AG09319 (cell line): ENCODE measurements at places on chromosomes 3 and 15.
A peak's percentile ranks its signal among the peaks of the same experiment; 100 is the strongest.

- no peak for DNase-seq
Measured at GRCh38 chr15:69313432-69314000, 14.8 kb downstream of the PAQR5 start.

DNA sequence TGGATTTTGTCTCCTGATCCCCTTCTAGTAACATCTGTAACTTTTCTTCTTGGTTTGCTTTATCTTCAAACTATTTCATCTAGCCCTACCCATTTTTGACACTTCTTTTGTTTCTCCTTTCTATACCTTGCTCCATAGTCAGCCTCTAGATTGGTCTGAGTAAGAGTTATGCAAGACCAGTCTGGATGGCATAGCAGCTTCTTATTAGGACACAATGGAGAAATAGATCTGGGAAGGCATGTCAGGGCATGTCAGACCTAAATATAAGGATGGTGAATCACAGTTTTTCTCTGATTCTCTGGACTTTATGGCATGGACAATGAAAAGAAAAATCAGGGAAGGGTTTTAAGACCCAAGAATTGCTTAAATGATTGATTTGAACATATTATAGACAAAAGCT, 452.5 kb downstream of the RAP2B start:
- DNase-seq: peak; percentile 53

GRCh38 chr15:79615754-79616153, 183.6 kb downstream of the MINAR1 start:
- DNase-seq: no peak

- no peak for DNase-seq
Measured at GRCh38 chr3:78906245-78906644, 861.6 kb downstream of the ROBO1 start.

- DNase-seq: no peak
Measured at GRCh38 chr3:150515210-150515609, 31.1 kb downstream of the SERP1 start.

DNA sequence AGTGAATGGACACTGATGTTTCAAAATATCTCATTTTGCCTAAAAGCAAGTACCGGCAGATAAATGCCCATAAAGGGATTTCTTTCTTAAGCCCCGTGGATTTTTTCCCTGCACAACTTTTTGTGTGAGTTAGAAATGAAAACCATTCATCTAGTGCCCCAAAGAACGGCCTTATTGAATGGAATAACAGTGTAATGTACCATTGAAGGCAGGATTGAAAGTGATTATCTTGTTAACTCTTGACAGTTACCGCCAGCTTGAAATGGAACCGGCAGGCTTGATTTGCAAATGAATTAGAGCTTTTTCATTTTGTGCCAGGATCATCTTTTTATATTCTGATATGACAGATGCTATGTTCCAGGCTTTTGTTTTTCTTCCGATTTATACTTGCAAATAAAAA, 162.2 kb downstream of the RSRC1 start:
- no peak for DNase-seq

GRCh38 chr3:129383292-129383860, 45.1 kb downstream of the EFCAB12 start:
- DNase-seq: peak; percentile 11

- DNase-seq: no peak
Measured at GRCh38 chr3:43194069-43194468, 88.2 kb upstream of the POMGNT2 start.

GRCh38 chr3:12893247-12893646, 51.9 kb upstream of the RPL32 start:
- DNase-seq: no peak

- no peak for DNase-seq
Measured at GRCh38 chr3:112477891-112478290, 21.4 kb downstream of the BTLA start.

GRCh38 chr3:43041517-43041916, 62.4 kb downstream of the GASK1A start:
- no peak for DNase-seq

GRCh38 chr3:97010881-97011657, 196.7 kb downstream of the EPHA6 start:
- DNase-seq: no peak

DNA sequence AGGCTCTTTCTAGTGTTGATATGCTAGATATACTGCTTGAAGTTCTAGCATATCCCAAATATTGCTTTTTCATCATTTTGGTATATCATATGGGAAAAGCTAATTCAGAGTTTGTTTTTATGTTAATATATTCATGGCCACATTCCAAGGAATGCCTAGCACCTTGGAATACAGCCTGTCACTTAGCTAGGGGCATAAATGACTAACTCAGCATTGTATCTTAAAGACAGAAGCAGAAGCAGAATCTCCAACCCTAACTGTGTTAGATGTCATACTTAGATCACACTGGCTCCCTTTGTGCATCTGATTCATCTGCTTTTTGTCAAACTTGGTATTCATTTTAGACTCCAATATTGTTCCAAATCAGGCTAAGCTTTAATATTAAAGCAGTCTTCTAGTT, 130.8 kb upstream of the TSPAN3 start:
- no peak for DNase-seq

DNA sequence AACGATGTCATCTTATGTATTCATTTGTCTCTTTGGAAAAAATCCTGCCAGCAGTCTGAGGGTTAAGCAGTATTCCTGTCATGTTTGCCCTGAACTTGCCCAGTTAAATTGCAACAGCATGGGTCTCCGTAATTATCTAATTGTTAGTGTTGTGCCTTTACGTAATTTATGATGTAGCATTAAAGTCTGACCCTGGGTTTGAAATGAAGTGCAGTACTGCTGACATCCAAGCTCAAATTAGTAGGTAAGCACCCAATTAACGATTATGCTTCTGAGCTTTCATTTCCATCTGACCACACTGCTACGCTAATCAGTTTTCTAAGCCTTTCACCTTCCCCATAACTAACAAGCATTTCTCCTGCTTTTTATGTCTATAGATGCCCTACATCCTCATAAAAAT, 241.8 kb downstream of the ARRDC4 start:
- no peak for DNase-seq

DNA sequence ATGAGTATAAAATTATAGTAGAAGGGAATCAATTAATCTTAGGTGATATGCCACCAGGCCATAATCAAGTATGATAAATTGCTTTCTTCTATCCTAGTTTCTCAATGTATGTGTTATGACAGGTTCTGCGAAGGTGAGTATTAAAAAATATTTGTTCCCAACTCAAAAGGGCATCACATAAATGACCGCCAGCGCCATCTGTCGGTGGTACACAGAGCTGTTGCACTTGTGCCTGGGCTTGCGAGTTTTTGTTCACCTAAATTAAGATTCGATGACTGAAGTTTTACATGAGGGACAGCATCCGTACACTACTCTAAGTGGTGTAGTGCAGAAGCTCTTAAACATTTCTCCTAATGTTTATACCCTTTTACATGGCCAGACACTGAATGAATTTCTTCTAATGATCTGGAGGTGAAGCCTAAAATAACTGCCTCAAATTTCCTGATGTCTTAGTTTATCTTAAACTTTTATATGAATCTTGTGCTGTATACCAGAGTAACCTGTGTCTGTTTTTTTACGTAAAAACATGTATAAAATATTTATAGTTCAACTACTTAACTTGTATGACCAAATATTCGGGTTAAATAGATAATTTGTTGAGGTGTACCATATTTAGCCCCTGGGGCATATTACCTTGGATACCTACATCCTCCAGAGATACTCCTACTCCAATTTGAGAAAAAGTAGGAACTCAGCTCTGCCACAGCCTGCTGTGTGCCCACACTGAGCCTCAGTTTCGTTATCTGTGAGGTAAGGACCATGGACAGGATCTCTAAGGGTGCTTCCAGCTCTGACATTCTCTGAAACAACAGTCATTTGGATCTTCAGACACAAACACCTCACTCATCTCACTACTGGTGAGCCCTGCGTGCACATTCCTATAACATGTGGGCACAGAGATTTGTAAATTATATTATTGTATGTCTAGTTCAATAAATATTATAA, 365.6 kb downstream of the MAGI1 start:
- peak; percentile 10 for DNase-seq

- DNase-seq: peak; percentile 11
Measured at GRCh38 chr3:3200632-3201212, 21.2 kb upstream of the CRBN start.

DNA sequence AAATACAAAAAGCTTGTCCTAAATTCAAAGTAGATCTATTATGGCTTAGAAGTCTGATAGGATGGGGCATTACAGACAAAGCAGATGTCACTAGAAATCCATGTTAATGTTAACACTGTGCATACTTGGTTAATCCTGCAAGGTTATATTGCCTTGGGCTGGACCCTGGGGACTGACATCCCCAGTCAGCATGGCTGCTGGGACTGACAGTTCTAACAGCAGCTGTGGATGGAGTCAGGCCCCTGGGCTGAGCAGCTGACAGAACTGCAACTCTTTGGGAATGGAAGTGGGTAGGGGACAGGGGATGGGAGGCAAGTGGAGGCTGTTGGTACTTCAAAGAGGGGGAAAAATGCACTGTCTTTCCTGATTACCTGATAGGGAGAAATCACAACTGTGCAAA, 7.5 kb downstream of the P2RY1 start:
- no peak for DNase-seq

DNA sequence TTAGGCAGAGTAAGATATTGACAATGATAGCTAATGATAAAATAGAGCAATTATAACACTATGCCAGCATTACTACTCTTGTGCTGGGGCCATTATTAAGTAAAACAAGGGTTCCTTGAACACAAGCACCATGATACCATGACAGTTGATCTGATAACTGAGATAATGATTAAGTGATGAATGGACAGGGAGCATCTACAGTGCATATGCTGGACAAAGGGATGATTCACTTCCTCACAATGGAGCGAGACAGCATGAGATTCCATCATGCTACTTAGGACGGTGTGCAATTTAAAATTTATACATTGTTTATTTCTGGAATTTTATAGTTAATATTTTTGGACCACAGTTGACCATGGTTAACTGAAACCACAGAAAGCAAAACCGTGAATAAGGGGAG, 156.6 kb downstream of the FHIT start:
- DNase-seq: no peak
